Effector CD8-positive, alpha-beta T cell (primary cell): ENCODE measurements at places on chromosomes 2 and 18.

GRCh38 chr2:129930451-129930850 is 49.0 kb upstream of the RAB6C start:
- DNase-seq: no peak

DNA sequence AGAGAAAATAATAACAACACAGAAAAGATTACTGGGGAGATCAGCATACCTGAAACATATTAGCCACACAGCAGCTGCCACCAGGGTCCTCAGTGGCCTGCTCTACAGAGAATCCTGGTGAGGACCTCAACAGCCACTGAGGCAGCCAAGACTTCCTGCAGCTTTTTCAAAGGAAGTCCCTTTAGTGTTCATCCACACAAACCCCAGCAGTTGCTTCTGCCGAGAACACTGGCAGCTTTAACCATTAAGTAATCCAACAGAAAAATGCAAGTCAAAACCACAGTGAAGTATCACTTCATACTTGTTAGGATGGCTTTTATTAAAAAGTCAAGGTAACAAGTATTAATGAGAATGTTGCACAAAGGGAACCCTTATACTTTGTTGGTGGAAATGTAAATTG is 542.0 kb upstream of the GCFC2 start:
- no peak for DNase-seq

- DNase-seq: no peak
Measured at GRCh38 chr2:224847961-224848850, 132.0 kb upstream of the CCDC195 start.

DNA sequence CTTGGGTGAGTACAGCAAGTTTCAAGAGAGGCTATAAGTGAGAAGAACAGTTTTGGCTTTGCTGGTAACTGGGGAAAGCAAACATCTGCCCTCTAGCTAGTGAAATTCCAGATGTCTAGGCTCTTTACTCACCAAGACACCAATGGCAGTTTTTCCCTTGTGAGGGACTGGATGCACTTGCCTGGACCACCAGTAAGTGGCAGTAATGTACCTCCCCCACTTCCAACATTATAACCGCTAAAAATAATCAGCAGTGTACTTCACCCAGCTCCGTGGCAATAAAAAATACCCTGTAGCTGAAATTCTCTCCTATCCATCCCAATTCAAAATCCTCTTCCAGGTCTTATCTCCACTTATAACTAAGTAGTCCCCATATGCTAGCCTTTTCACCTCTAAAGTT is 383.9 kb downstream of the ARHGAP15 start:
- DNase-seq: no peak

DNA sequence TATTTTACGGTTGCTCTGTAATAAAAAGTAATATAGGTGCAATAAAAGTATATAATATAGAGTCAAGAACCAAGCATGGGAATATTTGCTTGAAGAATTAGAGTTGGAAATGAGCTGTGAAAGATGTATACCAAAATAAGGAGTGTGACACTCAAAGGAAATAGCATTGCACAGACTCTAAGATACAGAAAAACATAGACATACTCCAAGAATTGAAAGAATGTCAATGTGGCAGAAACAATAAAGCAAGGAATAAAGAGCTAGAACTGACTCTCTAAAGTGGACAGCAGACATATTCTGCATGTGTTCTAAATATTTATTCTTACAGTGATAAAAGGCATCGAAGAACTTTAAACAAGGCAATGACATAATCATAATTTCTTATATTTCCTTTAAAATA is 561.1 kb upstream of the SETBP1 start:
- no peak for DNase-seq

- no peak for DNase-seq
Measured at GRCh38 chr18:2657788-2658458, 2.4 kb downstream of the SMCHD1 start.

- DNase-seq: no peak
Measured at GRCh38 chr2:206696910-206697309, 21.3 kb downstream of the DYTN start.

DNA sequence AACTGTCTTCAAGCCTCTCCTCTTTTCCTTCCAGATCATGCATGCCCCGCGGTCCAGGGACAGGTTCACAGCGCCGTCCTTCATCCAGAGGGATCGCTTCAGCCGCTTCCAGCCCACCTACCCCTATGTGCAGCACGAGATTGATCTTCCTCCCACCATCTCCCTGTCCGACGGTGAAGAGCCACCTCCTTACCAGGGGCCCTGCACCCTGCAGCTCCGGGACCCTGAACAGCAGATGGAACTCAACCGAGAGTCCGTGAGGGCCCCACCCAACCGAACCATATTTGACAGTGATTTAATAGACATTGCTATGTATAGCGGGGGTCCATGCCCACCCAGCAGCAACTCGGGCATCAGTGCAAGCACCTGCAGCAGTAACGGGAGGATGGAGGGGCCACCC is 81.3 kb downstream of the FAM210A start:
- DNase-seq: no peak

GRCh38 chr2:43075811-43076585 is 150.4 kb downstream of the ZFP36L2 start:
- no peak for DNase-seq

- DNase-seq: no peak
Measured at GRCh38 chr2:127891811-127892210, 6.1 kb upstream of the AMMECR1L start.

DNA sequence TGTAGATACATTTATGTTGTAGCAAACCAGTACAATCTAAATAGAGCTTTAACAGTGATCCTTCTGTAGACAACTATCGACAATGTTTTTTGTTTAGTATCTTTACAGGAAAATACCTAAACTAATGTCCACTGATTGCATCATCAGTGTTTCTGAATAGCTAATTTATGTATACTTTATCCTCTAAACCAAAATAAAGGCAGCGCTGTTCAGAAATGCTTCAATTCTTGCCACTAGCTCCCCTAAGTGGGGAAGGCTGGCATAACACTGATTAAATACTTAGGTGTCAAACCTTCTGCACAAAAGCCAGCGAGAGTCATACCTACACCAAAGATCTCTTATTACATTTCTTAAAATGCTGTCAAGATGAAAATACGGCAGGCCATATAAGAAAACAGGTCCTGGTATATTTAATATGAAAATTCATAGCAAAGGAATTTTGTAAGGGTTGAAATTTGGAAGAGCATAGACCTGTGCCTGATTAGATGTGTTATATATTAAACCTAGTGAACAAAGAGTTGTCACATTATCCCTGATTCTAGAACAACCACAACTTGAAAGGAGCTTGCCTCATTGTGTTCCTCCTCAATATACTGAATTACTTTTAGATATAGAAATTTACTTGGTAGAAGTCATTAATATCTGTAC is 1693.4 kb upstream of the SLC39A10 start:
- no peak for DNase-seq

DNA sequence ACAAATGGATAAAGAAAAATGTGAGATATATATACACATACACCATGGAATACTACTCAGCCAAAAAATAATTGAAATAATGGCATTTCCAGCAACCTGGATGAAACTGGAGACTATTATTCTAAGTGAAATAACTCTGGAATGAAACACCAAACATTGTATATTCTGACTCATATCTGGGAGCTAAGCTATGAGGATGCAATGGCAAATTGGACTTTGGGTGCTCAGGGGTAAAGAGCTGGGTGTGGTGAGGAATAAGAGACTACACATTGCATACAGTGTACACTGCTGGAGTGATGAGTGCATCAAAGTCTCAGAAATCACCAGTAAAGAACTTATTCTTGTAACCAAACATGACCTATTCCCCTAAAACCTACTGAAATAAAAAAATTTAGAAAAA is 636.0 kb upstream of the LRATD1 start:
- DNase-seq: no peak

DNA sequence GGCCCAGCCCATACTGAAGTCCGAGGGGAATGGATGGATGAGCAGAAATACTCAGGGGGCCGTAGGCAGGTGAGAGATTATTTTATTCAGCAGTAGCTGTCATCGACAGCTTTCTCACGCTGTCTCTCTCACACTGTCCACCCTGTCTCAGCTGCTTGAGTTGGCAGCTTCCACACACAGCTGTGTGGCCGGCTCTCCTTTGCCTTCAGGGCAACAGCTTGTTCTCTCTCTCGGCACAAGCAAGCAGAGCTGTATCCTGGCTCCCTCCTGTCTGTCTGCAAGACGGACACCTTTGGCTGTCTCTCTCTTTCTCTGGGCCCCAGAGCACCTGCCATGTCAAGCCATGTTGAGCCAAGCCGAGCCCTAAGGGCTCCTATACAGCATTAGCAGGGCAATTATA is 9.8 kb upstream of the PAPOLG start:
- no peak for DNase-seq

DNA sequence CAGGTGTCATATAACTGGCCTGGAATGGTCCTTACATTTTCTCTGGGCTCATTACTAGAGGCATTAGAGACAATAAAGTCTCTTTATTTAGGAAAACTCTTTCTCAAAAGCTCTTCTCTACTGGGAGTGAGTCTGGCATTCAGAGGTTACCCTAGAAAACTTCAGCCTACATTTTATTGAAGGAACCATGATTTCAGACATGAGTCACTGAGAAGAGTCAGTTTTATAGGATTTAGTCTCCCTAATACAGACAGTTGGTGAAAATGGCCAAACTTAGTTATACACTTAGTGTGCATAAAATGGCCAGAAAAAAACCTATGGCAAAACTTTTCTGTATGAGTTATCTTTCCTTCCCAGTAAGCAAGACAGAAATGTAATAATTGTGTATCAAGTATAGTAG is 689.4 kb downstream of the ZEB2 start:
- no peak for DNase-seq

DNA sequence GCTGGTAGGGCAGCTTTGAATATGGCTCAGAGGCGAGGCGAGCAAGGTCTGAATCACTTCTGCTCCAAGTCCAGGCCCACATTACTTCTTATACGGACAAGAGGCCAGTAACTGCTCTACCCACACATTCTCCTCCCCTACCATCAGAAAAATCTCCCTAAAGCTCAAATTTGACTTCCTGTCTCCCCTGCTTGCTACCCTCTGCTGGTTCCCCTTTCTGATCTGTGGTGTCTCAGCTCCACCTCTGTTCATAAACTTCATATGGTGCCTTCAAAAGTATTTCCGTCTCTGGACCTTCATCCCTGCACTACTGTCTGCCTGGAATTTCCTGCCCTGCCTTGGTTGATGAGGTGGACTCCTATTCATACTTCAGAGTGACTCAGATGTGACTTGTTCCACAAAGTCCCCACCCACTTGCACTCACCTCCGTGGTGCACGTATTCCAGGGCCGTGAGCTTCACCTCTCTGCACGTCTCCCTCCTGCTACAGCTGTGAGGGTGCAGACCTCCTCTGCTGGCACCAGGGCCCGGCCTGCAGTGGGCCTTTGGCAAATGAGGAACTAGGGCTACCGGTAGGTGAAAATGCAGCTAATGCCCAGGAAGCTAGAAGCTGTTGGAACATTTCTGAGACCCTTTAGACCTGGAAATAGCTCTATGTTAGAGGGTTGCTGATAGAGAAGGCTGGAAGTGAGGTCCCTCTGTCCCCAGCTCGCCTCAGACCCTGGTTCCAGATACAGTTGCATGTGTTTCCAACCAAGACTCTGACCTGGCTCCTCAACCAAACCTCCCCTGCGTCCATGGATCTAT is 24.6 kb upstream of the KCMF1 start:
- peak; percentile 14 for DNase-seq

- no peak for DNase-seq
Measured at GRCh38 chr2:135909976-135910375, 33.7 kb upstream of the MCM6 start.

DNA sequence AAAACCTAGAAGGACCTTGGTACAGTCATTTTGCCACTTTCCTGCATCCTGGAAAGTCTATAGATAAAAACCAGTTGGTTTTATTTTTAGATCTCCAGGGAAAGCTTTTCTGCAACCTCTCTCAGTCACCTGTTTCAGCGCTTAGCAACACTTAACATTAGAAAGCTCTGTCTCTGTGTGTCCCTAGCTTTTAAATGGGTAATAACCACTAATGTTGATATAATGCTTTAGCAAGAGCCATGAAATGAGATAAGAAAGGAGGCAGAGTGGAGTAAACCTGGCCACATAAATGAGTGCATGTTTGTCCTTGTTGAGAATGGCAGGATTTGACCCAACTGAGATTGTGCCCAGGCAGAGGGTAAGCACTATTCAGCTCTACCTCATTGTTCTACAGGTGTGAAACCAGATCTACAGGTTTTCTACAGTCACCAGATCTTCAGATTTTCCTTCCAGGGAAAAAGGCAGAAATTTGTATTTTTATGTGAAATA is 44.8 kb downstream of the MARCHF4 start:
- DNase-seq: no peak

- no peak for DNase-seq
Measured at GRCh38 chr2:105188343-105188742, 53.2 kb upstream of the GPR45 start.

DNA sequence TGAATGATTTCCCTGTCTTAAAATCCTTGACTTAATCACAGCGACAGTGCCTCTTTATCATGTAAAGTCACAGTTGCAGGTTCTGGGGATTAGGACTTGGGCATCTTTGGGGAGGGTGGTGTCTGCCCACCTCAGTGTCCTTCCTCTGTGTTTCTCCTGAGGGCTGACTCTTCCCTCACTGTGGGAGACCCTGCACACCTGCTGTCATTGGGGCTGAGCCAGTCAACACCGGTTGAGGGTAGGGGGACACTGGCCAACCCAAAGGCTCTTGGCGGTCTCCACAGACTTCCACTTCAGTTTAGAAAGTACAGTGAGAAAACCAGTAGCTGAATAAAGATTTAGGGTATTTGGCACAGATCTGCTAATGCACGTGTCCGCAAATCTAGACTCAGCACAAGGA is 36.9 kb downstream of the AGAP1 start:
- DNase-seq: no peak

DNA sequence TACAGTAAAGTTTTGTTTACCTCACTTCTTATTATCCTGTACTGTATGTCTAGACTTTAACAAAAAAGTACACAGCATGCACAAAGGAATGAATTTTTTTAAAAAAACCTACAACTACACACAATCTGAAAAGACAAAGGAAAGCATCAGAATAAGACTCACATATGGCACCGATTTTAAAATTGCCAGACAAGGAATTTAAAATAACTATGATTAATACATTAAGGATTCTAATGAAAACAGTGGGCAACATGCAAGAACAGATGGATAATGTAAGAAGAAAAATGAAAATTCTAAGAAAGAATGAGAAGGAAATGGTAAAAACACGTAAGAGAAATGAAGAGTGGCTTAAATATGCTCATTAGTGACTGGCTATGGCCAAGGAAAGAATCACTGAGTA is 638.2 kb downstream of the FBXO15 start:
- DNase-seq: no peak

DNA sequence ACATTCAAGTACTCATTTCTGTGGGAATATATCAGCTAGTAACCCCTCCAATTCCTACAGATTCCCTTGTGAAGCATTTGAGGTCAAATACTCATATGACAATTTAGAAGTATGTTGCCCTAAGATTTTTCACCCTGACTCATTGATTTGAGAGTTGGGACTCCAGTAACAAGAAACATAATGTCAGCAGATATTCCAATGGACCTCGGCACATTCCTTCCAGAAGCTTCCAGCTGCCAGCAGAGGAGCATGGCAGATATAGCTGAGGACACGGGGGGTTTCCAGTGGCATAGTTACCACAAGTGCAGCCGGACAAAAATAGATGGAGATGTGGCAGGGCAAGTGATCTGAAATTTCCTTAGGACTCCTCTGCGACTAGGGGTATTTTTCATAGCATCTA is 101.9 kb upstream of the ARHGAP28 start:
- no peak for DNase-seq

- no peak for DNase-seq
Measured at GRCh38 chr2:170550501-170550900, 164.6 kb upstream of the SP5 start.
